Stimulated activated CD8-positive, alpha-beta memory T cell treated with anti-CD3 and anti-CD28 coated beads, Interleukin-15, amount 100 ng/mL, for 4 hours (primary cell): ENCODE measurements at places on chromosomes 7 and 10.

DNA sequence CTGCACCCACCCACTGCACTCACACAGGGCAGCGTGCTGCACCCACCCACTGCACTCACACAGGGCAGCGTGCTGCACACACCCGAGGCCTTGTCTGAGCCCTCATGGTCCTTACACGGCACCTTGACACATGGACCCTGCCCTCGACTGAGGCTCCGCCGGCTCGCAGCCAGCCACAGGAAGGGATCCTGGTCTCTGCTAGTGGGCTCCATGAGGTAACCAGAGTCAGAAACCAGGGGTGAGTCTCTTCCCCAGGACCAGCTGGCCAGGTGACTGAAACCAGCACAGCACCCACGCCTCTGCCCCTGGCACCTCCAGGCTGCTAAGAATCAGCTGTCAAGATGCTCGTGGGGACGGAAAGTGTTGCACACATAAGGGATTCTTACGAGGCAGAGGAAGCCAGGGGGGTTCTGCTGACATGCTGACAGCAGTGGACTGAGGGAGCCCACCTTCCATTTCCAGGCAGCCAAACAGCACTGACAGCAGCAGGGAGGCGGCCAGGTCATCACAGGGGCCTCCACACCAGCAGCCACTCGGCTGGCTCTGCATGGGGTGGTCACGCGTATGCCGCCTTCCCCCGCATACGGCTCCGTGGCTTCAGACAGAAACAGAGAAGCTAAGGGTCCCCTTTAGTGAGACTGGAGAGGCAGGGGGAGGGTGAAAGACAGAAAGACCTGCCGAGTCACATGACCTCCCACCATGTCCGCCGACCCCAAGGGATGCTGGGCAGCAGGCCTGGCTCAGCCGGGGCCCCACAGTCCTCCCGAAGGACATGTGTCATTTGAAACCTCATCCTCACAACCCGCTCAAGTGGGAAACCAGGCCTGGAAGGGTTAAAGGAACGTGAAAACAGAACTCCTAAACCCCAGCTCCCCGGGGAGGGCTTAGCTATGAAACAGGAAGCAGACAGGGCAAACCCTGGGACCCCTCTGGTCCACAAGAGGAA, 34.2 kb downstream of the GPER1 start:
- no peak for DNase-seq

DNA sequence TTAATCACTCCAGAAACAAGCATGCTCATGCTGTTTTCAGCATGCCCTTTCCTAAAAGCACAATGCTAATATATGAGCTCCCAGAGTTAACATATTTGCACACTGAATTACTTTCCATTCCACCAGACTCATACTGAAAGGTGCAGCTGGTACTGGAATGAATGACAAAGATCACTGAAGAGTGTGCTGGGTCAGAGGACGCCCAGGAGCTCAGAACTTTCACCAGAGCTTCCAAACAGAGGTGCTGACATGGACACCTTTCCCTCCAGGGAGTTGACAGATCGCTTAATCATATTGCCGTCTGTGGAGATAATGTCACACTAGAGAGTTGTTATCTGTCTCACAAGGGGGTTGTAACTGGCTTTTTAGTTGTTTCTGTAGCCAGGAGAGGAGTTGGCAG, 292.9 kb downstream of the LHFPL3 start:
- no peak for DNase-seq

GRCh38 chr10:114930320-114930719, 7.7 kb upstream of the TRUB1 start:
- DNase-seq = no peak

- no peak for DNase-seq
These were observed 3.4 kb upstream of the CHST12 start for GRCh38 chr7:2399848-2400587.

- DNase-seq = no peak
These were observed 67.4 kb downstream of the TYW1B start for GRCh38 chr7:72760602-72761001.

DNA sequence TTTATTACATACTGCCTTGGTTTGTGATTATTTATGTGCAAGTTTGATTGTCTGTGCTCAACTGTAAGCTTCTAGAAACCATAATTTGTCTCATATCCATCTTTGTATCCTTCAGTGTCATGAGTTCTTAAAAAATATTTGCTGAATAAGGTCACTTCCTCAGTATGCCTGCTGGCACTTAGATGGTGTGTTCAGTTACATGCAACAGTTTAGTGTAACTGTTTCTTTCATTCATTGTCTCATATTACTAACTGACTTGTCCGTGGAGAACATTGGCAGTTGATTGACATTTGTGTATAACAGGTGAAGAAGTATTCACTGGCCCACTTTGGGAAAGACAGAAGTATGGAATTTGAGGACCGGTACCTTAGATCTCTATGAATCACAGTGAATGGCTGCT, 236.9 kb downstream of the PRKG1 start:
- DNase-seq = no peak

DNA sequence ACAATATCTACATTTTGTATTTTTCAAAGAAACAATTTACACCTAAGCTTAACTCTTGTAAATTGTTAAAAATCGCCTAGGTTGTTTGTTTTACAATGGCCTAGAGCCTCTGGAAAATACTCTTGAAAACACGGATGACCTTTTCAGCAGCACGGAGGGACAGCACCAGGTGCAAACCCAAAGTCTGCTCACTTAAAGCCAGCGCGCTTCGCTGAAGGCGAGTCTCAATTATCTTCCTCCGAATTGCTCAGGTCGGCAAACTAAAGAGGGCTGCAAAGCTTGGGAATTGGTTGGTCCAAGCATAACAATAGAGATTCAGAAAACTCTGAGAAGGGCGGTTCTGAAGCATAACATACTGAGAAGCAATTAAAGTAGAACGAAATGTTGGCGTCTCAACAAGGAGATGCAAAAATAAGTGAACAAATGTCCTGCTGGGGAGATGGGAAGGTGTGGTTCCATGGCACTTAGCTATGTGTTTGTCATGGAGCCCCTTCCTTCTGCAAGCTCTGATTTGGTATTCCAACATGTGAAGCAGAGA, 139.9 kb upstream of the PITRM1 start:
- DNase-seq = no peak

- no peak for DNase-seq
These were observed 203.6 kb downstream of the SH2D4B start for GRCh38 chr10:80741278-80741677.

DNA sequence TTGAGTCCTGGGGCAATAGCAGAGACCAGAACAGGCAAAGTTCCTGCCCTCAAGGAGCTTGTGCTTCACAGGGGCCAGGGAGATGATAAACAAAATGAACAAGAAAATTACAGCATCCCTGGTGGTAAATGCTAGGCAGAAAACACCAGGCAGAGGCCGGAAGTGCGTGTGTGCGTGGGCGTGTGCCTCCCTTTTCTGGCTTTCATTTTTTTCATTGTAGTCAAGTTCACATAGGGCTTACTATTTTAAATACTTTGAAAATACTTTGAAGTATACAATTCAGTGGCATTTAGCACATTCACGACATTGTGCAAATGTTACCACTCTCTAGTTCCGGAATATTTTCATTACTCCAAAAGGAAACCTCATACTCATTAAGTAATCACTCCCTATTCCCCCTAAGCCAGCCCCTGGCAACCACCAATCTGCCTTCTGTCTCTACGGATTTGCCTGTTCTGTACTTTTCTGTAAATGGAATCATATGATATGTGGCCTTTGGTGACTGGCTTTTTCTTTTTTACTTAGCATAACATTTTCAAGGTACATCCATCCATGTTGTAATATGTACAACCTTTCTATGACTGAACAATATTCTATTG, 88.1 kb upstream of the PDCD4 start:
- peak; percentile 37 for DNase-seq

DNA sequence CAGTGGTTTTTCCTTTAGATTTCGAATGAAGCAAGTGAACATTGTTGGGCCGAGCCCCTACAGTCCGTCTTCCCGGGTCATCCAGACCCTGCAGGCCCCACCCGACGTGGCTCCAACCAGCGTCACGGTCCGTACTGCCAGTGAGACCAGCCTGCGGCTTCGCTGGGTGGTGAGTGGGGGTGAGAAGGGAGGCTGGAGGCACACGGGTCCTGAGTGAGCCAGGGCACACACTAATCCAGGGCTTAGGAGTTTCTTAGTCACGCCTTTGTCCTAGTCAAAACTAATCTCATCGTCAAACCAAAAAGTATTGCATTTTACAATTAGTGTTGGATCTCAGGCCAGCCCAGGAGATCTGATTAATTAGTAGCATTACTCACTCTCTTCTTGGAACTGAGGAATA, 568.8 kb upstream of the FOXK1 start:
- DNase-seq = no peak

DNA sequence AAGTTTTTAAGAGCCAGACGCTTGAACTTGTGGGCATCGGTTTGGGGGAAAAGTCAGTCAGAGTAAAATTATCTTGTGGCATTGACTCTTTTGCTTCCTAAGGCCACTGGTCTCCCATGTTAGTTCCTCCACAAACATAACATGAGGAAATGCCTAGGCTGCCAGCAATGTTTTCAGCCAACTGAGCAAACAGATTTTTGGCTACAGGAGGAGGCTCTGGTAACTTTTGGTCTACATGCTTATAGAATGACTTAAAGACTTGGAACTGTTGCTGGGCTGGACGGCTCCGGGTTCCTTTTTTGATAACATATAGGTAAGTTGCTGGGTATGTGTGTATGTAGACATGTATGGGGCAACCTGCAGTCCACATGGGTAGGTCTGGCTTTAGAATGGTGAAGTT, 9.6 kb upstream of the ZNF239 start:
- DNase-seq = no peak

DNA sequence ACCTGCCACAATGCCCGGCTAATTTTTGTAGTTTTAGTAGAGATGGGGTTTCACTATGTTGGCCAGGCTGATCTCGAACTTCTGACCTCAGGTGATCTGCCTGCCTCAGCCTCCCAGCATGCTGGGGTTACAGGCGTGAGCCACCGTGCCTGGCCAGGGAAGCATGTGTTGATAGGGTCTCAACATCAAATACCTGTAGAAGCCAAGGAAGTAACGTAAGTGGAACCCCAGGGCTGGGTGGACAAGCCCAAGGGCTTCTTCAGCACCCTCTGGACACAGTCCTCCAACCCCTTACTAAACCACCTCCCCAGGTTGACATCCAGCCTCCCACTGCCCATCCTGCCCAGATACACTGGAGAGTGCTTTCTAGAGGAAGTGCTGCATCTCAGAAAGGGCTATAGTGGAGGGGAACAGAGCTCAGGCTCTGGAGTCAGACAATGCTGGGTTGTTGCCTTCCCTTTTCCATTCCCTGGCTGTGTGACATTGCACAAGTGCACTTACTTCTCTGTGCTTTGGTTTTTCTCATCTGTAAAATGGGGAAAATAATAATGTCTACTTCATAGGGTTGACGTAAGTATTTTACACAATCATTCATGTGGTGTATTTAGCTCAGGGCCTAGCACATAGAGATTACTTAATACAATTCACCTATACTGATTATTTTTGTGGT, 73.9 kb upstream of the KAT6B start:
- no peak for DNase-seq

- DNase-seq = no peak
These were observed 2.6 kb upstream of the GPER1 start for GRCh38 chr7:1085266-1085665.

- no peak for DNase-seq
These were observed 11.1 kb upstream of the CUL1 start for GRCh38 chr7:148687555-148687954.

GRCh38 chr10:73433538-73433867, at the start of gene MSS51:
TSS of gene MSS51 (minus strand) at chr10:73433561. CDS start at chr10:73428284, 5,277 bp downstream.
- no peak for DNase-seq

- no peak for DNase-seq
These were observed 25.0 kb downstream of the RBM28 start for GRCh38 chr7:128318691-128319090.

- DNase-seq = no peak
These were observed 21.6 kb downstream of the PNLIP start for GRCh38 chr10:116567335-116567734.

DNA sequence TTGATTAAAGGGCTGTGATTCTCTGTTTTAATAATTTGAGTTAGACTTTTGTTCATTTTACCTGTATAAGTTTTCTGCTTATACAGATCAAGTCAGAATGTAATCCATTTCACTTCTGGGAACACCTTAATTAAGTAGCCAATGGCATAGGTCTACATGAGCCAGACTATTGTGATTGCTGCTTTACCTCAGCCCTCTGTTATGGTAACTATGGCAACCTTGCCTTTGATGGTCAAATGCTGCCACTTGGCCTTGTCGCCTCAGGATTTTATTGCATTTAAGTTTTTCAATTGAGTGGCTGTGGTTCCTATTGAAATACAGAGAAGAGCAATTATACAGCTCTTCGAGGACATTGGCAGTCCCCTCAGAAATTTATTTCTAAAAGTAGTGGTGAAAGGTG, 64.3 kb upstream of the TMEM106B start:
- DNase-seq = no peak

- no peak for DNase-seq
These were observed 321.9 kb downstream of the ACTR3B start for GRCh38 chr7:153081496-153081895.

- DNase-seq = no peak
These were observed 348.2 kb upstream of the C7orf33 start for GRCh38 chr7:148242294-148242821.

DNA sequence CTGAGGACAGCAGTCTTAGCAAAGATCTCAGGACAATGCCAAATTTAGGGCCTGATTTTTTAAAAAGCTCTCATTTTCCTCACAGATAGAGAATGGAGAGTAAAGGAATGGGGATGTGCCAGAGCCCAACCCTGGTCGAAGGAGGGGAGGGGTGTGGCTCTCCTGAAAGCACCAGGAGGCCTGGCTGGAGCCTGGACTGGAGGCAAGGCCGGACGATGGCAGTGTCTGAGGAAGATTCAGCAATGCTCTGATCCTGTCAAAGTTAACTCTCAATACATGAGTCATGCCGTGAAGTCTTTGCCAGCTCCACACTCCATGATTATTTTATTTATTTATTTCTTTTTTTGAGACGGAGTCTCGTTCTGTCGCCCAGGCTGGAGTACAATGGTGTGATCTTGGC, 108.3 kb downstream of the UPF2 start:
- DNase-seq = no peak

DNA sequence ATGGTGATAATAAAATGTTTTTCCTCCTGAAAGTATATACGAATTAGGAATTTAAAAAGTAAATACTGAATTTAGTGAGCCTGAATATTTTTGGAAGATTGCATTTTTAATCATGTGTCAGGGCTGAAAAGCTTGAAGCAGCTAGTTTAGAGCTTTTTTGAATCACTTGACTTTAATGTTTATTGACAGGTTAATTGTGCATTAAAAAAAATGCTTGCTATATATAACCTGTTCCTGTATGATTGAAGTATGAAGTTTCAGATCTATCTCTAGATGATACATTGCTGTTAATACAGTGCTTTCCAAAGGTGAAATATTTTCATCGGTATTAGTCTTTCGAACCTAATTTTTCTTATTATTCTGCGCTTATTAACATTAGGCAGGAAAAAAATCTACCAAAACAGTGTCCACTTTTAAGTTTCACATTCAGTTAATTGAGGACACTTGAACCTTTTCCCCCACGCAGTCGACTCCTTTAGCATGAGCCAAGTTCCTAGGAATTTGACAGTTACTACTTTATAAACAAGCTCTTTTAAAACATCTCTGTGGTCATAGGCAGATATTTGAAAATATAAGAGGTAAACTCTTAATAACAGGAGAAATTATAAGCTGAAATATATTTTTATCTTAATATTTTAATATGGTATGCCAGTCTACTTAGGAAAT, 187.1 kb downstream of the MLLT10 start:
- no peak for DNase-seq
